ENCODE measurements at places on chromosomes 6 and 20.

DNA sequence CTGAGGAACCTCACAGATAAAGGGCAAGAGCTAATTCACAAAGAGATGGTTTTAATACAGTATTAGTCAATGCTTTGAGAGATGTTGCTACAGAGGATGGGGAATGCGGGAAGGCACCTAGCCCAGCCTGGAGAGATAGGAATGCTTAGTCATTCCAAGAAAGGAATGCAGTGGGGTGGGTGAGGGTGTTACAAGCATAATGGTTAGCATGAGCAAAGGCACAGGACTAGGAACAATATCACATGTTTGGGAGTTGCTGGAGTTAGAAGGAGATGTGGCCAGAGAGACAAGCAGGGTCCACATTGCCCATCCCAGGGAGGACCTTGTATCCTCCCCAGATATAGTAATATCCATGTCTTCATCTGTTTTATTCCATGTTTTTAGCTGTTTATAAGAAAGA lies 107.0 kb upstream of the OGFRL1 start:
- peak overlapping the region; percentile 68 for H3K27ac ChIP-seq
- peaks cover 15% of the 10 kb centered on the region for H3K4me1 ChIP-seq
- no peaks in the 10 kb centered on the region for H3K27me3 ChIP-seq
- no peak overlapping the region for H3K4me3 ChIP-seq
- DNase-seq = peak; percentile 69

DNA sequence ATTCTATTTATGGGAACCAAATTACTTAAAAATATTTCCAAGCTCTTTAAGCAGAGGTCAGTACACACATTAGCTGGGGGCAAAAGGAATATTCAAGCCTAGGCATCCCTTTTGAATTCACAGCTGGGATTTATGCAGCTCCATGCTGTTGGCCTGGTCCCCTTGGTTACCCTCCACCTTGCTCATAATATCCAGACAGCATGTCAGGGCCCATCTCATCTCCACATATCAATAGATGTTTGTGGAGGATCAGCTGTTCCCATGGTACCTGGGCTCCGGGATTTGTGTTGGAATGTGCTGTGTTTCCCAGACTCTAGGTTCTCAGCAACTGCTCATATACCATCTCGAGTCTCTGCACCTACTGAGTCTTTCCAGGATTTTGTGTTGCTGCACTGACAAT lies 534.8 kb downstream of the BMP2 start:
- H3K4me3 ChIP-seq = no peak overlapping the region
- DNase-seq = no peak
- no peak overlapping the region for H3K27ac ChIP-seq
- H3K27me3 ChIP-seq = no peaks in the 10 kb centered on the region
- no peaks in the 10 kb centered on the region for H3K36me3 ChIP-seq

GRCh38 chr20:43375591-43375990 lies 82.1 kb upstream of the SRSF6 start:
- H3K4me1 ChIP-seq = no peaks in the 10 kb centered on the region
- H3K27ac ChIP-seq = no peak overlapping the region
- no peaks in the 10 kb centered on the region for H3K36me3 ChIP-seq
- DNase-seq = no peak
- no peaks in the 10 kb centered on the region for H3K27me3 ChIP-seq

DNA sequence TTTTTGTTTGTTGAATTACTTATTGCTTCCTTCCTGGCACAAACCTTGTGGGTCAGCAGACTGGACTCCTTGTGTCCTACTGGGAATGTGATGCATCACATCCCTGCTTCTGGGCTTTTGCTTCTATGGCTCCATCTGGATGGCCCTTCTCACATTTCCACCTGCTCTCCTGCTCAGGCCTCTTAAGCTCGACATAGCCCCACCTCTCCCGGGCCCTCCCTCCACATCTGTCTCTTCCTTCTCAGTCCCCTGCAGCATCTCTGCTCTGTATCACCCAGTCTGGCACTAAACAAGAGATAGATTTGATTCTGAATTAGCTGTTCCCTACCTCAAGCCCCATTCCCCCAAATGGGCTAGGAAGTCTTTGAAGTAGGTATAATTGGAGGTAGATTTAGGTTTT lies 356.8 kb downstream of the DHX35 start:
- no peaks in the 10 kb centered on the region for H3K4me1 ChIP-seq
- H3K36me3 ChIP-seq = no peaks in the 10 kb centered on the region
- no peak for DNase-seq
- H3K27ac ChIP-seq = no peak overlapping the region

GRCh38 chr6:128841518-128841917 lies 41.4 kb upstream of the LAMA2 start:
- H3K4me1 ChIP-seq = no peaks in the 10 kb centered on the region
- no peak overlapping the region for H3K4me3 ChIP-seq
- no peaks in the 10 kb centered on the region for H3K27me3 ChIP-seq
- H3K27ac ChIP-seq = no peak overlapping the region
- no peaks in the 10 kb centered on the region for H3K36me3 ChIP-seq
- no peak for DNase-seq

Measured in Caco-2 (cell line).